ENCODE measurements at places on chromosomes 6 and 20.
A peak's percentile ranks its signal among the peaks of the same experiment; 100 is the strongest.

DNA sequence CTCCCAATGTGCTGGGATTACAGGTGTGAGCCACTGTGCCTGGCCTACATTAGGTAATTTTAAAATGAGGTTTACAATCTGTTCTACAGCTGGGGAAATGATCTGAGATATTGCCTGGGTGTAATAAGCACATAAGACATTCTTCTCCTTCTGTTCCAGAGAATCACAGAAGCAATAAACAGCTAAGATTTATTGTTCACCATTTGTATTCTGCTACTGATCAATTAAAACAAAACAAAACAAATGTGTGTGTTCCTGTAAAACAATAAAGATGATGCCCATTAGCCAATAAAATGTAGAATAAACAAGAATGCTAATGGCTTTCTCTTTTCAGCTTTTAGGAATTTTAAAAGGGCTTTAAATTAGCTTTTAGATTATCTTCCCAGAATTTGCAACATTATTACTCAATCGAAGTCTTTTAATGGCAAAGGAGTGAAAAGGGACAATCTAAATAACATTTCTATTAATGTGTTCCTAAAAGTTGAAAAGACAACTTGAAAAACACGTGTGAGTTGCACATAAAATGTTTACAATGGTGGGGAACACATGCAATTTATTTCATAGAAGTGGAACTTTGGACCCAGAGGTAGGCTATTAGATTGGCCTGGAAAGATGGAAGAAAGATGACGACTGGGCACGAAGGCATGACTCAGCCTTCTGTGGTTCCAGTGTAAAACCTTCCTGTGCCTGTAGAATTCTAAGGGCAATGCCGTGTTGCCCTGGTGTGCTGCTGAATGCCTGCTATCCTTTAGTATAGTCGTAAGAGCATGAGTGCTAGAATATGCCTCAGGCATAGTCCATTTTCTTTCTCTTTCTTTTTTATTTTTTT lies 29.0 kb upstream of the DEK start:
- no peak for DNase-seq

GRCh38 chr6:41228616-41229015 lies 467 bp downstream of the TREML4 start:
- DNase-seq: peak; percentile 65

GRCh38 chr6:47152666-47153403 lies 110.7 kb upstream of the ADGRF1 start:
- no peak for DNase-seq

DNA sequence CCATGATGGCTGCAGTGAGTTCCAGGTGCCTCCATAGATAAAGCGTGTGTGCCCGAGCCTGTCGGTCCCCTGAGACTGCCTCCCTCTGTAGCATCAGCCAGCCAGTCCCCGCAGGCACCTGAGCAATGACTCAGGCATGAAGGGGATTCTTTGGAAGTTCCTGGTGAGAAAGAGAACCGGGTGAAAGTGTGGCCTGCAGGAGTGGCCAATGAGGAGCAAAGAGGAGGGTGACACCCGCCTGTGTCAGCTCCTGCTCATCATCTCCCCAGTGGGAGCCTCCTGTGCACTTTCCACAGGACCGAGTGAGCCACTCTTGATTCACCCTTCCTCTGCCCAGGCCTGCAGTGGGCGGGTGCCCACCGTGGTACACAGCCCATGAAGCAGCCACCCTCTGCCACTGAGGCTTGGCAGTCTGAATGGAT lies 71.2 kb upstream of the PTPN1 start:
- no peak for DNase-seq

DNA sequence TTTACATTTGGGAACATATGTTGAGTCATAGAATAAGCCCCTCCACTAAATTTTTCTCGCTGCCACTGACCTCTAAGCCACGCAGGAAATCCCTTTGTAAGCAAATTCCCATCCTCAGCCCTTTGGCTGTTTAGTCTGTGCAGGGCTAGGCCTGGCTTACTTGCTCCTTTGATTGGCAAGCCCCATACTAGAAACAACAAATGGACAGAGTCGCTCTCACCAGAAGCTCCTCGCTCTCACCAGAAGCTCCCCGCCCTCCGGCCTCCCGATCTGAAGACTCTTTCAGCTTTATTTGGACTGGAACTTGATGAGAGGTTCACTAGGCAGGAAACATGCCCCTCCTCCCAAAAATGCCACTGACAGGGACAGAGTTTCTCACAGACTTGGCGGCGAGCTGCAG lies 149.2 kb upstream of the EXOC2 start:
- DNase-seq: no peak

DNA sequence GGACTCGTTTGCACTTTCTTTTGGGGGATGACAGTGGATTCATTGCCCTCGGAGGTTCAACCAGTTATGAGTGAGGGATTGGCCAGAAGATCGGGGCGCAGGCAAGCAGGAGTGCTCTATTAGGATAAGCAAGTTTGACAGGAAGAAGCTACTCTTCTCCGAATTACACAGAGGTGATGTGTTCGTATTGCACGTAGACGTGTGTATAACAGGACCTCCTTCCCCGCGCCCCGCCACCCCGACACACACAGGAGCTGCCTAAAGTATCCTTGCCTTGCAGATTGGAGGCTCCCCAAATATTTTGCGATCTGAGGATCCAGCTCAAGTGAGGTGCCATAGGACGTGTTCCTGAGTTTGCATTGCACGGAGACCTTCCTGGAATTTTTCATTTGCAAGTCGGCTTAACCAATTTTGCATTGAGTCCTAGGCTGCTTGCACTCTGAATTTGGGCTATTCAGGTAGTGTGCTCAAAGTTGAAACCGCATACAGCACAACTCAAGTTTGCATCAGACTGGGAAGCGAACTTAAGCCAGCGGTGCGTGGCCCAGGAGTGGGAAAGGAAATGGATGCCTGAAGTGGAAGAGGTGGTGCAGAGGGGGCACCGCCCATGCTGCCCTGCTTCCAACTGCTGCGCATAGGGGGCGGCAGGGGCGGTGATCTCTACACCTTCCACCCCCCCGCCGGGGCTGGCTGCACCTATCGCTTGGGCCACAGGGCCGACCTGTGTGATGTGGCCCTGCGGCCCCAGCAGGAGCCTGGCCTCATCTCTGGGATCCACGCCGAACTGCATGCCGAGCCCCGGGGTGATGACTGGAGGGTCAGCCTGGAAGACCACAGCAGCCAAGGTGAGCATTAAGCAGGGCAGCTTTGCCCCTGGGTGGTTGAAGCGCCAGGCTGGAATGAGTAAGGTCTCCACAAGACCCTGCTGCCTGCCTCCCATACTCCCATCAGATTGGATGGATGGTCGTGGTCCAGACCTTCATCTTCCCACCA lies 770 bp downstream of the TCF19 start:
- DNase-seq: no peak

- DNase-seq: no peak
These were observed 7.6 kb upstream of the DEFB129 start for GRCh38 chr20:219290-220115.

DNA sequence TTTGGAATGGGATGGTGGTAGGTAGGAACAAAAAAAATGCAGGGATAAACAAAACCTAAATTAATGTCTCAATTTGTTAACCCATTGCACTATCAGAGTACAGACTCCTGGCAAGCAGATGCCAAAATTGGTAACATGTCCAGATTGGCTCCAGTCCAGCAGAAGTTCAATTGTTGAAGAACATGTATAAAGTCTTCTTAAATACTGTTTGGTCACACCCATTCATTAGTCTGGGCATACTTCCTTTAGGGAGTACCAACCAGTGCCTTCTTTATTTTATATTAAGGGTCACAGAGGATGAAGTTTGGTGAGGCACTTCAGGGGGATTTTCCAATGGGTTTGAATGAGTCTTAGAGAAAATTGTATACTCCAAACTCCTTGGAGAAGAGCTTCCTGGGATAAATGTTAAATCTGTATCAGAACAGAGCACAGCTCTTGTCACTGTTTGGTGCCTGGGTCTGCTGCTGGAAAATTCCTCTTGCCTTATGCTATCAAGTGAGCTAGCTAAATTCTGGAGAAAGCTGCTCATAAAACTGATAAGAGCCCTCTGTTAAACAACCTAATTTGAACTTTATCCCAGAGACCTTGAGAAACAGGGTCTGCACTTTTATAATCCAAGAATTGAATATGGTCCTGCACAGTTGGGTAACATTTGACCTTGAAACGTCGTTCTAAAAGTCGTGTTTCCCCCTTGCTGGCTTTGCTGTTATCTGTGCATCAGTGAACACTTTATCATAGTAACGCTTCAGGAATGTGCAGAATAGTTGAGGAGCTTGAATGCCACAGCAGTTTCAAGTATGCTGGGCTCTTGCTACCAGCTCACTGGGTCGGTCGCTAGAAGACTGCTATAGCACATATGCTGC lies 334.1 kb upstream of the CITED2 start:
- no peak for DNase-seq

GRCh38 chr6:21855811-21856455 lies 262.4 kb downstream of the SOX4 start:
- DNase-seq: no peak

- no peak for DNase-seq
These were observed 10.0 kb upstream of the SIRPG start for GRCh38 chr20:1667502-1668085.

DNA sequence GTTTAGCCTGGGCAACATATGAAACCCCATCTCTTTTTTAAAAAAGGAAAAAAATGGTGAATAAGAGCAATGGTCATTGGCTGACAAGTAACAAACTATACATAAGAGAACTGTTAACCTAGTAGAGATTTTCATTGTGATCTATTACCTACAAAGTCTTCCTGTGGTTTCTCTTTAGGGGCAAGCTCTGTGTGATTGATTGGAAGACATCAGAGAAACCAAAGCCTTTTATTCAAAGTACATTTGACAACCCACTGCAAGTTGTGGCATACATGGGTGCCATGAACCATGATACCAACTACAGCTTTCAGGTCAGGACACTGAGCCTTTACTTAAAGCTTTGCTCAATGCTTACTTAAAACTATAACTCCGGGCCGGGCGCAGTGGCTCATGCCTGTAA lies 19.2 kb downstream of the MGME1 start:
- no peak for DNase-seq

DNA sequence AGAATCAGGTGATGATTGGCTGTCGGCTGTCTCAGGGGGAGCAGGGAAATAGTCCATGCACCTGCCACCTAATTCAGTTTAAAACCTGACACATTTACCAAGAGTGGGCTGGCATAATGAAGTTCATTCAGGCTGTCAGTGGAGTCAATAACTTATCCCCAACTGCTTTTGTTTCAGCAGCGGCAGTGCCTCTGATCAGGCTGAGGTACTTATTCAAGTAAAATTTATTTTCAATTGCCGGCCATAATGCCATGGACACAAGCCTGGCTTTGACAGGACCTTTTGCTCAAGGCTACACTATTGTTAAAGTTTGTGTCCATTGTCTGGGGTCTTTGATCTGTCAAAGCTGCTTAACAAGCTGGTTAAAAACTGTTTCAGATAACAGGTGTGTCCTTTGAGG lies 20.6 kb downstream of the OLIG3 start:
- no peak for DNase-seq

DNA sequence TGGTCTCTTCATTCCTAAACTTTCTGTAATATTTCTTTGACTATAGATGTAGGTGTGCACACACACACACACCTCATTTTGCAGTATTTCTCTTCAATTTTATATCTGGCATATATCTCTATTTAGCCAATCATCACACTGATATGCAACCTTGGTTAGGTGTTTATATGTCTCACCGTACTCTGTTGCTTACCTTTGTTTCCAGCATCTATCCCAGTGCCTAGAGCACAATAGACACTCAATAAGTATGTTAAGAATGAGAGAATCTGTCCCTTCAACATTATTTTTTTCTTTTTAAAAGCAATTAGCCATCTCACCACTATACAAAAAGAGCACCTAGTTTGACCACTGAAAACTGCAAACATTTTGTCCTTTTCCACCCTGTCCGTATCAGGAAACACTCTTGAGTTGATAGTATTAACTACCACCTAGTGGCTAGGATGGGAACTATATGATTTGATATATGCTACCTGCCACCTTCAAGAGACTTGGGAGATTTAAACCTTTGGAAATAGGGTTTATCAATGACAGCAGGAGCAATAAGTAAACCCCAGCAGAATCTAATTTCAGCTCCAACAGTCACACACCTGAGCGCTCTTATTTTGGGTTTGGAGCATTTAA lies 48.7 kb upstream of the RSPO3 start:
- no peak for DNase-seq

- no peak for DNase-seq
These were observed 59.5 kb downstream of the PDE7B start for GRCh38 chr6:135910790-135911618.

DNA sequence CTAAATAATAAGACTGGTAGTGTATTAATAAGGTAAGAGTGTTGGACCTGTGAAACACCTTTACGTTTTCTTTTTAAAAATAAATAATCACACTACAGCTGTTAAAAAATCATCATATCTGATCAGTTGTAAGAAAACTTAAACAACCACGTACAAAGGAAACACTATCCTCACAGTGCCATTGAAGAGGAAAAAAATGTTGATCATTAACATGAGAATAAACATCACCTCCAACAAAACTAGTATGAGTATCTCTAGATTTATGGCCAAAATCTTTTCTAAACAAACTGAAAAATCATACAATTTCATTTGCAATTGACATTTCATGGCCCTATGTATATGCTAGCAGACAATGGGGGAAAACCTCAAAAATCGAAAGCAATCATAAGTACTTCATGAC lies 590 bp downstream of the EYS start:
- no peak for DNase-seq

GRCh38 chr6:138544501-138544900 lies 45.2 kb upstream of the NHSL1 start:
- no peak for DNase-seq

- DNase-seq: peak; percentile 79
These were observed 993 bp downstream of the STX16 start for GRCh38 chr20:58651946-58652605.

DNA sequence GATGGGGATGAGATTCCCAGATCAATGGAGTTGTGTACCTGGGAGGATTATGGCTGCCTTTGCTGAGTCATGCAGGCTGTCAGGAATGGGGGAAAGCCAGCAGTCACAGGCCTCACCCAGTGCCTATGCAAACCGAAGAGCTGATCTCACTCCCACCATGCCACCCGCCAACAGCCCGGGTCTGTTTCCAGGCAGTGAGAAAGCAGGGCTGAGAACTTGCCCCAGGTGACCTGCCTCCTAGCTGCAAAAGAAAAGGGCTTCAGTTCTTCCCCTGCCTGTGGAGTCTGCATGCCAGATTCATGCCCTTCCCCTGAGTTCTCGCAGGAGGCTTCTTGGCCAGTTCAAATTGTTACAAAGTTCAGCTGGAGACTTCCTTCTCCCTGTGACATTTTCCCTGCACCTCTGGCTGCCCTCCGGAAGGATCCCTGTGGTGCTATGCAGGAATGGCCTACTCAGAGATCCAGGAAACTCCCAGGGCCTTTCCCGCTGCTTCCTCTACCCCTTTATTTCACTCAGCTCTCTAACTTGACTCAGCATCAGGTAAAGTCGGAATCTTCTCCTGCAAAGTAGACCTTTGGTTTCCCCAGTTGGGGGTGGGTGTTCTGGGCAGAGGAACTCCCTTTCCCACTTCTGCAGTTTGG lies 71.5 kb upstream of the B3GAT2 start:
- no peak for DNase-seq

GRCh38 chr6:159919011-159919511 lies 28.3 kb downstream of the MAS1 start:
- no peak for DNase-seq

- DNase-seq: no peak
These were observed 559.8 kb downstream of the QKI start for GRCh38 chr6:163974322-163974721.

All from osteocyte (in vitro differentiated cells).